ENCODE measurements at places on chromosomes 3 and 15.

- no peak for DNase-seq
These were observed 38.4 kb upstream of the RBM5 start for GRCh38 chr3:50050361-50050760.

- no peak for DNase-seq
These were observed 329.1 kb downstream of the VPS13C start for GRCh38 chr15:61731099-61731498.

DNA sequence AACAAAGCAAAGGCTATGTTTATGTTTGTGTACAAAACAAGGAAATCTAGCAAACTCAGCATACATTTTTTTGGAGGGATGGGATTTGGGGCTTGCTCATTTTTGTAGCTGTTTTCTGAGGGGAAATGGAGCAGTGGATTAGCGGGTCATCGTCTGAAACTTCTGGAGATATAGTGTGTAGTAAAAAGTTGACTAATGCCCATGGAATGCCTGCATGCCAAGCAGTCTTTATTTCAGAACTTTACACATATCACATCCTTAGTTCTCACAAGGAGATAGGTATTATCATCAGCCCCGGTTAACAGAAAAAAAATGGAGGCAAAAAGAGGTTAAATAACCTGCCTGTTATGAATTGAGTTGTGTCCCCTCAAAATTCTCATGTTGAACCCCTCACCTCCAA, 47.1 kb downstream of the ATP13A4 start:
- DNase-seq = no peak

- no peak for DNase-seq
These were observed 1.6 kb upstream of the ONECUT1 start for GRCh38 chr15:52791776-52792175.

DNA sequence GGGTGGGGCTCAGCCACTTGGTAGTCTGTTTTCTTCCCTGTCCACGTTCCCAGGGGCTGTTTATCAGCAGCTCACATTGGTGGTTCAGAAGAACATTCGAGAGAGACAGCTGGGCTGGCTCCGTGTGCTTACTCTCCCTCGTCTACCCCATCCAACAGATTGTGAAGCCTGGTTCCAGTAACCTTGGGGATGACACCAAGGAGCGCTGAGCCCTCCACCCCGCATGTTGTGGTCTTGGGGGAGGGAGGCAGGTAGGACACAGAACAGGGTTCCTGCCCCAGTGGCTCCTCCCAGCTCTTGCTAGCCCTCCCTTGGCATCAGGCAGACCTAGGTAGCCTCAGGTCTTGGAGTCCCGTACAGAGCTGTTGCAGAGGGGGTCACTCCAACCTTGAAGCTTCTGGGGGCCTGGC, 33.1 kb downstream of the KLF13 start:
- no peak for DNase-seq
